GM04504 (cell line): ENCODE measurements at places on chromosomes 2 and 18.

DNA sequence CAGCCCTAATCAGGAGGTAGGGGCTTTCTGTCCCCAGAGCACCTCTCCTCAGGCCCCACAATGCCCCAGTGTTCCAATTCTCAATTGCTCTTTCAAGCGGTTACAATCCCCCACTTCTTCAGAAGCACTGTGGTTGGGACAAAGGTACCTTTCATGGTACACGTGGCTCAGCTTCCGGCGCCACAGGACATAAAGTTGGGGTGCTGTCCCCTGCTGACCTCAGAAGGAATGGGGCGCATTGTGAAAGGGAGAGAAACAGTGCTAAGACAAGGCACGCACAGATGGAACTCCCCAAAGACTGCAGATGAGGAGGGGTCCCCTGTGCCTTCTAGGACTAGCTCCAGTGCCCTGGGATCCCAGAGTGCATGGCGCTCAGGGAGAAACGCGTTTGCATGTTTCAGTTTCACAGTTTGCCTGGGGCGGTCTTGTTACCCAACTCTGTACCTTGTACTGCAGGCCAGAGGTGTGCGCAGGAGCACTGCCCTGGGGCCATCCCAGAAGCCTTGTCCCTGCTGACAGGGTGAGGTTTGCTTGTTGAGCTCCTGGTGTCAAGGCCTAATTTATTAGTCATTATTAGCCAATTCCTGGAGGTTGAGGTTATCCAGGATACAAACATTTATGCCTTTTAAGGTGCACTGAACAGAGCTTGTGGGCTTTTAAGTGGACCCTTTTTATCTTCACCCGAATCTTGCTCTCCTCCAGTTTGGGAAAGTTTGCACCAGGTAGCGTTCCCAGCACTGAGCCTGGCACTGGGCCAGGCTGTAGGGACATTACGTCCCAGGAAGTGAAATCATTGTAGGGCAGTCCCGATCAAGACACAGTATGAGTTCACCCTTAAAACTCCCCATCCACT, 7.6 kb downstream of the CNDP1 start:
- DNase-seq, result no peak

- peak; percentile 70 for DNase-seq
Observed at GRCh38 chr2:239328351-239329191, 72.2 kb downstream of the HDAC4 start.

DNA sequence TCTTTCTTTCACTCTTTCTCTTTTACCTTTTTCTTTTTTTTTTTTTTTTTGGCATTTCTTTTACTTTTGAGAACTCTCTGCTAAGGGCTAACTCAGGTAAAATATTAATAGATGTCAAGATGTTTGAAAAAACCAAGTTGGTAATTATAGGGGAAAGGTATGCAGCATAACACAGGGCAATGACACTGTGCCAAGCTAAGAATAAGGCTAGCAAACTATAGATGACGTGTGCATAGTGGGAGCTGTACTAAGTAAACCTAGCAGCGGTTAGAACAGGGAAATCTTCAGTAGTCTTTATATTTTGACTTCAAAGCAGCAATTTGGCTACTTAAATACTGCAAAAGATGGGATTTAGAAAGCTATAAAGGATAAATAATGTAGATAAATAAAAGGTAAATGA, 415.4 kb upstream of the RGPD4 start:
- DNase-seq, result no peak

DNA sequence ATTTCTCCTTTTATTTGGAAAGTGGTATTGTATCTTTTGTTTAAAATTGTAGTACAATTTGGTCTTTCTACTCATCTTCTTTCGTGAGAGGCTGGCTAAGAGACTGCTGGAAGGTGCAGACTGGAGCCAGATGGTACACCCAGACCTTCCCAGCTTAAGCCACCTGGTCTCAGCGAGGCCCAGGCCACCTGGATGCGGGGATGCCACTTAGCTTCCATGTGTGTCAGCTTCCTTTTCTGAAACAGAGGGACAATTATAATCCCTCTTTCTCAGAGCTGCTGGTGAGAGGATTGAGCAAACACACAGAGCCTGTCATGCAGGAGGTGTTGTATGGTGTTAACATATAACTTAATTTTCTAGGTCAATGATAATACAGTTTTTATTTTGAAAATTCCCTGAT, 17.4 kb downstream of the FARP2 start:
- DNase-seq, result no peak

GRCh38 chr18:77111449-77111848, 21.1 kb downstream of the MBP start:
- DNase-seq, result no peak

- no peak for DNase-seq
Observed at GRCh38 chr2:106537047-106537446, 49.9 kb downstream of the CD8B2 start.

DNA sequence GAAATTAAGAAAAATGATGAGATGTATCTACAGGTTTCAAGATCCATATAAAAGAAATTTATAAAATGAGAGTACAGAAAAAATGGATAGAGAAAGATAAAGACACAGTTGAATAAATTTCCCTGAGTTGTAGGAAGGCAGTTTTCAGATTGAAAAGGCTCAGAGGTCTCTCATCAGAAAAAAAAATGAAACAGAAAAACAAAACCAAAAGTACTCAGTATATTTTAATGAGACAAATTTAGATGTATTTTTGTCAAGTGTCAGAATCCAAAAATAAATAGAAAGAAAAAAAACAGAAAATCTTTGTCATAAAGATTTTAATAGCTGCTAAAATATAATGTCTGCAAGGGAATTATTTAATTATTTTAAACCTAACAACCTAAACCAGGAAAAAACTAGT, 520.5 kb downstream of the KCNJ3 start:
- no peak for DNase-seq

DNA sequence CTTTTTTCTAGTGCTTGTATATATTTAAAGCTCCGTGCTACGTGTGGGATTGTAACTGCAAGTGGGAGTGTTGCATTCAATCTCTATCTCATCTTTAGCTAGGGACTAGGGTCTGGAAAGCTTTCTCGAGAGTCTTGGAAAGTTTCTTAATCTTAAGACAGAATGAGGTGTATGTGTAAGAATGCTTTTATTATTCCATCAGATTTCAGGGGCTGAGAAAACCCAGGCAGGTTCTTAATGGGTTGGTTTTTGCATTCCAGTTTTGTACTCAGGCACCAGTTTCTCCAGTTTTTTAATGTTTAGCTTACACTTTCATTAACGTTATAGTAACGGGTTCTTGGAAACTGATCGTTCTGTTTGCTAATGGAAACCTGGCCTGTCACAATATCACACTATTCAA, 20.3 kb downstream of the MRPL19 start:
- DNase-seq, result no peak

- no peak for DNase-seq
Observed at GRCh38 chr18:28607991-28608390, 431.1 kb upstream of the CDH2 start.

DNA sequence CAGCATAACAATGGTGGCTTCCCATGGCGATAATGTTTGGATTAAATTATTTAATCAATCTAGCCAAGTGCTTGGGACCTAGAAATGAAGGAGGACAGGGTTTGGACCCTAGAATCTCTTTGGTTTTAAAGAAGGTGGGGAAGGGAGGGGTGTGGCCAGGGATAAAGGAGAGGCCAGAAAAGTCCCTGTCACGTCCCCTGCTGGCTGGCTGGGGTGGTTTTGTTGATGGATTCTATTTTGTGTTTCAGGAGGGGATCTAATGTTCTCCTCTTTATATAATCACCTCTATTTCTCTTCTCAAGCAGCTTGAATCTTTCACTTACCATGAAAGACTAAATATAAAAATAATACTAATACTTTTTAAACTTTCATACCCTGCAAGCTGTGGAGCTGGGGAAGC, 52.6 kb upstream of the GALR1 start:
- no peak for DNase-seq

- no peak for DNase-seq
Observed at GRCh38 chr18:24734058-24734457, 273.6 kb downstream of the HRH4 start.

- peak; percentile 44 for DNase-seq
Observed at GRCh38 chr2:165469417-165469816, at the start of gene CSRNP3. Gene CSRNP3, plus strand, starts transcription at chr2:165469698. Its CDS starts 125,368 bp downstream, at chr2:165595066.

DNA sequence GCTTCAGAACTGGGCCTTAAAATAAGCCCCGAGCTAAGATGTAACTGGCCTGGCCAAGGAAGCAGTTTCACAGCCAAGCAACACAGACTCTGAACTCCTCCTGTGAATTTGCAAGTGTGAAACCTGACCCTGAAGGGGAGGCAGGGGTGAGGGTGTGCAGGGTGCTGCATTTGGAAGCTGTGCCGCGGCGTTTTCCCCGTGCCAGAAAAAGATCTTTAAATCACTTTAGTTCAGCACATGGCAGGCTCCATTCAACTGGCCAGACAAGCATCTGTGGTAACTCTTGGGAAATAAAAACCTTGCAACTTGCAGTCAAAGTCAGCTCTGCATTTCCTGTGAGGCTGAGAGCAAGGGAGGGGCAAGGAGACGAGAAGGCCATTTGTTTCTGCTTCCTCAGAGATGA, 209.3 kb upstream of the SOX11 start:
- no peak for DNase-seq

DNA sequence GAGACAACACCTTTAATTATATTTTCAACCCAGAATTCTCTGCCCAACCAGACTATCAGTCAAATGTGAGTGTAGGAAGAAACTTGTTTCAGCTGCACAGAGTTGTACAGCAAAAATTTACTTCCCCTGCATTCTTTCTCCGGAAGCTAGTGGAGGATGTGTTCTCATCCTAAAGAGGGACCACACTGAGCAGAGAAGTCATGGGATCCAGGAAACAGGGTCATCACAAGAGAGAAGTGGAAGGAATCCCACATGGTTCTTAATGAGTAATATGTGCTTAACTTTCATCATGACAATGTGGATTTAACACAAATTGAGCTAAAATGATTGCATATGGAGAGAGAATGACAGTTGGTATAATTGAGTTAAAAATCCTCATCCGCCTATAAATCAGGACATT, 78.2 kb downstream of the INPP4A start:
- DNase-seq, result no peak

DNA sequence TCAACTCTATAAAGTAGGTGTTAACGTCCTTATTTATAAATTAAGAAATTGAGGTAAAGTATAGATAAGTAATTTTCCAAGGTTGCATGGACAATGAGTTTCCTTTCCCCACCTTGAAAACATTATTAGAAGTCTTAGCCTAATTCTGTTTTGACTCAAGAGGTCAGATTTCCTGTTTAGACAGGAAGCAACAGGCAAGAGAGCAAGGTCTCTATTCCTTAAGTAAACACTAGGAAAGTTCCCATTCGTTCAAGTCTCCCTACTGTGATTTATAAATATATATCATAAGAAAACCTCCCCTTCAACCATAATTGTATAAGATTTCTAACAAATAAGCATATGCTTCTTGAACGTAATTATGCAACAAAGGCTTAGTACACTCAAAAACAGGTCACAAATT, 40.3 kb downstream of the CLASP1 start:
- DNase-seq, result no peak

GRCh38 chr2:150759106-150759505, 271.6 kb upstream of the RND3 start:
- no peak for DNase-seq

GRCh38 chr18:31710826-31711225, 26.4 kb upstream of the B4GALT6 start:
- DNase-seq, result no peak

GRCh38 chr18:78237864-78238263, 741.8 kb upstream of the SALL3 start:
- no peak for DNase-seq

DNA sequence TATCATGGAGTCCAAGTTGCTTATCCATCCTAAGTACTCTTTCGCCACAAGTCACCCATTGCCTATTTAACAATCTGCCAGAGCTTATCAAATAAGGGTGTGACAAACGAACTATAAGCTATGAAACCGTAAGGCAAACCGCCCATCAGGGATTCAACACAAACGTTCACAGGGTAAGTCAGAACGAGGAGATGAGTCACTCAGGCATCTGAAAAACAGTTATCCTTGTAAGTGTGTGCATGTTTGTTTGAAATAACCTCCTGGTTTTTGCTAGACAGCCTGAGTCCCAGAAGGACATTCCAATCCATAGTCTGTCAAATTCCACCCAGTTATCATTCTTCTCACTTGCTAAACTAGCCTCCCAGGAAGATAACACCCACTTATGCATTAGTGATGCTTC, 299.1 kb downstream of the PAX3 start:
- peak; percentile 11 for DNase-seq

- no peak for DNase-seq
Observed at GRCh38 chr2:88654714-88655113, 27.4 kb upstream of the EIF2AK3 start.

DNA sequence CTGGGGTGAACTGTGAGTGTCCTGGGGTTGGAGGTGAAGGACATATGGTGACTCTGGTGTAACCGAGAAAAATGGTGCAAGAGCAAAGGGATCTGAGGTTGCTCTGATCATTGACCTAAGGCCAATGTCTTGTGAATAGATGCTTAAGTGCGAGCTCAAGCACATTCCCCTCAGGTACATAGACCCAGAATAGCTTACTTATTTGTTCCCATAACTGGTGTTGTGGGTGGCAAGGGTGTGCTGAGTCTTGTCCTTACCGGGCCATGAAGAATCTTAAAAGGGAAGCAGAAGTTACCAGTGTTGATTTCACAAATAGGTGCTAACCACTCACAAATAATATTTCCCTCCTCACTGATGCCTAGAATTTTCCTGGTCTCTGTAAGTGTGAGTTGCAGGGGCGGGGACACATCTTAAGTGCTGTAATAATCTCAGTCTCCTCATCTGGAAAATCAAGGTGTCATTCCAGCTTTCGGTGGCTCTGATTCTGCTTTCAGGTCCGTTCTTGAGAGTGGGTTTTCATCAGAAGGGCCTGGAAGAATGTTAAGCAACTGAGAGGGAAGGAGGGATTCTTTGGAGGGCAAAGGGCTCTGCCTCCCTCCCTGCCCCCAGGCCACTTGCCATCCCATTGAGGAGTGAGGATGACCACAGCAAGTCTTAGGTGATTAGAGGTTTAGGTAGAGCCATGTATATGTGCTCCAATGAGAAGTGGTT, 54.9 kb downstream of the LIPG start:
- DNase-seq, result no peak

DNA sequence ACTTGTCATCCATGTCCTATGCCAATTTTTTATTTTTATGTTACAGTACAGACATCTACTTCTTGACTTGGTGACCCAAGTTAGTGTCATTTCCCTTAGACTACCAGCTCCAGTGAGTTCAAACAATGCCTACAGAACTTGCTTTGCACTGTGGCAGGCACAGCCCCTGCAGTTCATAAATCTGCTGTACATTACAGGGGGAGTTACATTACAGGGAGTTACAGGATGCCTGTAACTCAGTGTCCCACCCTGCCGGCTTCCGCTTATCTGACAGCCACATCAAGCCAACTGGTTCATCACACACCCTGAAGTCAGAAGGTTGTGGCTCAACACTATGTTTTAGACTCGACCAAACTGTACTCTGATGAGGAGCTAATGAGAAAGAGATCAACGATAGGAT, 7.8 kb upstream of the NPAS2 start:
- DNase-seq, result no peak

DNA sequence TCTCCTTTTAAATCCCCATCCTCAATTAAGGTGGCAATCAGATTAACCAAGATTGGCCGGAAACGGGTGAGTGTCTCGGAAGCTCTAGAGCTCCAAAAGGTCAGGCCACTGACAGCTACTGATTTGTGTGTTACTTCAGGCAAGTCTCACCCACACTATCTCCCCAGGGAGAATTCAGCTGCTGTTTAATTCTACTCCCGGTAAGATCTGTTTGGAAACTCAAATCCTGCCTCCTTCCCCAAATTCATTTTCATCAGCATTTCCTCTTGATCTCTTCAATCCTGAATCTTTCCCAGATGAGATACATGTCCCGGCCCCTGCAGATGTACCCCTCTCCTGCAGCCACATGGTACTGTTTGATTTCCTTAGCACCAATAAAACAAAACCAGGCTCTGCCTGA, 34.9 kb downstream of the EFR3B start:
- DNase-seq, result no peak
